ENCODE measurements at places on chromosomes 12 and 14.

- no peak for DNase-seq
- no peaks in the 10 kb centered on the region for H3K4me1 ChIP-seq
- H3K27ac ChIP-seq: no peak overlapping the region
- H3K36me3 ChIP-seq: no peaks in the 10 kb centered on the region
- no peak overlapping the region for H3K4me3 ChIP-seq
Observed at GRCh38 chr12:15558915-15559528, 230.2 kb downstream of the EPS8 start.

GRCh38 chr12:39646963-39647362 lies 27.4 kb upstream of the ABCD2 start:
- H3K36me3 ChIP-seq: no peaks in the 10 kb centered on the region
- no peaks in the 10 kb centered on the region for H3K4me1 ChIP-seq
- H3K4me3 ChIP-seq: no peak overlapping the region
- H3K27ac ChIP-seq: no peak overlapping the region
- no peaks in the 10 kb centered on the region for H3K27me3 ChIP-seq
- no peak for DNase-seq

- no peaks in the 10 kb centered on the region for H3K36me3 ChIP-seq
- no peak overlapping the region for H3K27ac ChIP-seq
- H3K4me3 ChIP-seq: no peak overlapping the region
Observed at GRCh38 chr12:20446836-20447235, 78.5 kb downstream of the PDE3A start.

- no peaks in the 10 kb centered on the region for H3K4me1 ChIP-seq
- no peaks in the 10 kb centered on the region for H3K36me3 ChIP-seq
- H3K4me3 ChIP-seq: no peak overlapping the region
- H3K27me3 ChIP-seq: no peaks in the 10 kb centered on the region
Observed at GRCh38 chr12:113827539-113828114, 138.5 kb downstream of the RBM19 start.

GRCh38 chr14:32009976-32010581 lies 67.0 kb upstream of the ARHGAP5 start:
- no peak overlapping the region for H3K27ac ChIP-seq
- no peaks in the 10 kb centered on the region for H3K4me1 ChIP-seq
- H3K27me3 ChIP-seq: no peaks in the 10 kb centered on the region
- DNase-seq: no peak
- no peaks in the 10 kb centered on the region for H3K36me3 ChIP-seq

GRCh38 chr12:65827827-65828231 lies 3.5 kb downstream of the HMGA2 start:
- no peak overlapping the region for H3K27ac ChIP-seq
- no peaks in the 10 kb centered on the region for H3K4me1 ChIP-seq
- H3K4me3 ChIP-seq: no peak overlapping the region
- no peak for DNase-seq
- no peaks in the 10 kb centered on the region for H3K36me3 ChIP-seq

- no peaks in the 10 kb centered on the region for H3K36me3 ChIP-seq
- H3K4me3 ChIP-seq: no peak overlapping the region
- DNase-seq: no peak
- H3K27ac ChIP-seq: peak overlapping the region; percentile 80
- H3K27me3 ChIP-seq: no peaks in the 10 kb centered on the region
Observed at GRCh38 chr14:68306265-68306933, 486.5 kb downstream of the ZFP36L1 start.

GRCh38 chr12:98635657-98636323 lies 8.8 kb downstream of the IKBIP start:
- H3K4me1 ChIP-seq: no peaks in the 10 kb centered on the region
- no peak for DNase-seq
- no peaks in the 10 kb centered on the region for H3K36me3 ChIP-seq
- H3K27me3 ChIP-seq: no peaks in the 10 kb centered on the region
